ENCODE measurements at places on chromosomes 1 and 21.
A peak's percentile ranks its signal among the peaks of the same experiment; 100 is the strongest.

DNA sequence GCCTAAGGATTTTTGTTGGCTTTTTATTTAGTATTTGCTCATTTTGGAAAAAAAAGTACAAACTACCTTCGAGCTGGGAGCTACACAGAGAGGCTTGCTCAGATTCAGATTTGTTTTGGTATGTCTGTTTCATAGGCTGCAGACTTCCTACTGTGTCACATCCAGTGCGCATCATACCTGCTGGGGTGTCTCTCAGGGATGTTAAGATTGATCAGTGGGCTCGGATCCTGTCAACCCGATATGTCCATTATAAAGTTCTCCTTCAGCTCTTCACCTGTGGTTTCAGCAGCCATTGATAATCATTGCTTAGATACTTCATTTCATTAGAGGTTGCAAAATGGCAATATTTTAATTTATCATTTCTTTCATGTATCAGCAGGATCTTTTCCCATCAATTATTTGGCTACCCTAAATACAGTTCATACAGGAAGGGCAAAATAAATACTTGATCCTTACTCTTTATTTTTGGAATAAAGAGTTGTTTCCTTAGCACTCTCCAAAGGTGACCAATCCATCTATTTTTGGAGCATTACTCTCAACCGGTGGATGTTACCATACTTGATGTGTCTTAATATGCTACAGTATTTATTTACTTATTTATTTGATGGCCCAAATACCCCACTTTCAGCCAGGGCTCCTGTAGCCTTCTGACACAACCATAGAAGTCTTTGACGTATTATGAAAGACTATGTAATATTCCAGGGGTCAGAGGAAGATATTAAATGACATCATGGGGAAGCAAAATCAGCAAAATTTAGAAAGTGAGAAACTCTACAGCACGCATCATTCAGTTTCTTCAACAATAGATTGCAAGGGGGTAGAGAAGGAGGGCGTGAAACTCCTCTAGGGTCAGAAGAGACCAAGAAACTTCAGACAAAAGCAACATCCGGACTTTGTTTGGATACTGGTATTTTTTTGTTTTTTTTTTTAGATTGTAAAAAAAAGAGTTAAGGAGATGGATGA lies 55.3 kb upstream of the HNRNPU start:
- no peak for DNase-seq

- DNase-seq = no peak
Observed at GRCh38 chr1:98384461-98385141, 276.9 kb upstream of the SNX7 start.

- no peak for DNase-seq
Observed at GRCh38 chr1:172513479-172513878, 19.5 kb upstream of the SUCO start.

GRCh38 chr1:116808200-116808847 lies 54.1 kb downstream of the CD2 start:
- no peak for DNase-seq

GRCh38 chr1:201779351-201779880 lies 49.5 kb upstream of the IPO9 start:
- DNase-seq = no peak

- DNase-seq = no peak
Observed at GRCh38 chr1:90605070-90605469, 112.0 kb downstream of the BARHL2 start.

DNA sequence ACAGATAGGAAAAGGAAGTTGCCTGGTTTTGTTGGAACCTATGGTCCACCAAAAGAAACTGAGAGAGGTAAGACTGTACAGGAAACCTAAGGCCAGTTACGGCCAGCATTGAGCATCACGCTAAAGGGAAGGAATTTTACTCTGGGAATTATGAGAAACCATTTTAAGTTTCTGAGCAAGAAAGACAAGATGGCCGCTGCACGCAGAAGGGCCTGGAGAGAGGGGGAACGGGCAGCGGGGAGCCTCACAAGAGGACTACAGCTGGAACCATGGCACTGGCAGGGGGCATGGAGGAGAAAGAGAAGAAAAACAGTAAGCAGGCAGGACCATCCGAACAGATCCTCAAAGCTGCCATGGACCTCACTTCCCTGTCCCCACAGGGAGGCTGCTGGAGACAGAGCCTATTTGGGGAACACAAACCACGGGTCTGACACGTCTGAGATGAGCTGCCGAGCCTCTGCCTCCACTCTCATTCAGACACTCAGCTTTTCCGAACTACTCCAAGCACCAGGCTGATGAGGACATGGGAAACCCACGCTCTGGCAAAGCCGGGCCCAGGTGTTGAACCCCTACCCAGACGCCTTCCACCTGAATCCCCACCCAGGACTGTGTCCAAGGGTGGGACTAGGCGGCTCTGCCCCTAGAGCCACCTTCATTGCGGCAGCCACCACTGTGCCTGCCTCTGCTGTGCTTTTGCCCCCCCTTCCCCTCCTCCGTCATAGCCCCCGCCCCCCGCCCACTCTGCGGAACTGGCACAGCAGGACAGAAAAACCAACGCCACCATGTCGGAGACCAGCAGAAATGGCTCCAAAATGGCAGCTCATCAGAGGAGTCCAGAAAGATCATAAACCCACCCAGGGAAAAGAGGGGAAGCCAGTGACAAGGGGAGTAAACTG lies 69.0 kb downstream of the CD46 start:
- DNase-seq = no peak

DNA sequence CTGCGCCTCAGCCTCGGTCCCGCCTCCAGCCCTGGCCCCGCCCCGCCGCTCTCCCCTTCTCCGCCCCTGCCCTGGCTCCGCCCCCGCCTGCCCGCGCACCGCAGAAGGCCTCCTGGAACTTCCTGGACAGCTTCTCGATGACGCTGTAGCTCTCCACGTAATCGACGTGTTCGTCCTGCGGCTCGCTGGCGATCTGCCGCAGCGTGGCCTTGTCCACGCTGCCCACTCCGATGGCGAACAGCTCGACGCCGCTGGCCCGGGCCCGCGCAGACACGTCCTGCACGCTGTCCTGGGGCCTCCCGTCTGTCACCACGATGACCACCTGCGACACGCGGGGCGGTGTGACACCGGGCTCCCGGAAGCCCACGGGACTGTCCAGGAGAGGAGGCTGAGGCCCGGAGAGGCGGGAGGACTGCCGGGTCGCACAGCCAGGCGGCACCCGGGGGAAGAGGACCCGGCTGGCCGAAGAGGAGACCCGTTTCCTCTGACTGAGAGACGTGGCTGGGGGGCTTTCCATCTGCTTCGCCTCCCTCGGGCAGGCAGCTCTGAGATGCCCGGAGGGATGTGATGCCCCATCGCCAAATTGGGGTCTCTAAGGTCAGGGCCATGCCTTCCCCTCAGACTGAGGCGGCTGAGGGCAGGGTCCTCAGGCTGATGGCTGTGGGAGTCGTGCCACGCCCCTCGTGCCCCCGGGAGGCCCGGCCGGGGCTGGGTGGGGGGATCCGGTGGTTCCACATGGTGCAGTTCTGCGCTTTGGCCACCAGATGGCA lies 4.6 kb downstream of the MATN1 start:
- DNase-seq = peak; percentile 80

- DNase-seq = no peak
Observed at GRCh38 chr1:154191990-154192461, at the start of gene TPM3. TSS of gene TPM3 (minus strand) at chr1:154192100. CDS start at chr1:154192018, 82 bp downstream.

DNA sequence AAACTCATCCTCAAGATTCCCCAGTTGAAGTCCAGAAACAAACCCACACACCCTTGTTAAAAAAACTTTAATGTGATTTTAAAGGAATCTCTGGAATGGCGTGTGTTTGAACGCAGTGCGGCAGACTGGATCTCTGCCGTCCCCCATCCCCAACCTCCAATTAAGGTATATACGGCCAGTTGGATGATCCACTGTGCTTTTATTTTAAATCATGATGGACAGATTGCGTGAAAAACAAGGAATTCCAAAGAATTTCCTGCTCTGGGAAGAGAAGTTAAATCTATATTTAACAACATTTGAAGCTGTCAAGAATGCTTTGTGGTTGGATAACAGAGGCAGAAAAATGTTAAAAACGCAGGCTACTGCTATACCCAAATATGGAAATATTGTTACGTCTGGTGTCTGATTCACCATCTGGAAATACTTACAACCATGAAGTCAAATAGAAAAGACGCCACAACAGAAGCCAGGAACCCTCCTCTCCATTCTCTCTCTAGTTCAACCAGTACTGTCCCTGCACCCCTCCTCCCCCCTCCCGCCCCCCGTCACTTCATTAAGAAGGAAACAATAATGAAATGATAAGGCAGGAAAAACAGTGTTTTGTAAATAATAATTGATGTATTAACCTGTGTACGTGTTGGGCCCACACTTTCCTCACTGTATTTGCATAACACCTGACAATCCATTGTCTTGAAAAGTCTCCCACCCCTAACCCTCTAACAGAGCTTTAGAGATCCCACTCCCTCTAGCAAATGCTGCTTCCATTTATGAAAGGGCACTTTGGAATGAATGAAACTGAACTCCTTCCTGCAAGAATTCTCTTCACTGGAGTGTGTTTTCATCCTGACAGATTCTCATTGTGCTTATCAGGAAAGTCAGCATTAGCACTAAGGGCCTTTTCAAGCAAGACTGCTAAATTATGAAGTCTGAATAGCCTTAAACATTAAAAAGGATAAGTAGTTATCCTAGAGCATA lies 2.0 kb upstream of the CCN1 start:
- no peak for DNase-seq

- DNase-seq = no peak
Observed at GRCh38 chr1:228809621-228810394, 74.5 kb downstream of the RHOU start.

DNA sequence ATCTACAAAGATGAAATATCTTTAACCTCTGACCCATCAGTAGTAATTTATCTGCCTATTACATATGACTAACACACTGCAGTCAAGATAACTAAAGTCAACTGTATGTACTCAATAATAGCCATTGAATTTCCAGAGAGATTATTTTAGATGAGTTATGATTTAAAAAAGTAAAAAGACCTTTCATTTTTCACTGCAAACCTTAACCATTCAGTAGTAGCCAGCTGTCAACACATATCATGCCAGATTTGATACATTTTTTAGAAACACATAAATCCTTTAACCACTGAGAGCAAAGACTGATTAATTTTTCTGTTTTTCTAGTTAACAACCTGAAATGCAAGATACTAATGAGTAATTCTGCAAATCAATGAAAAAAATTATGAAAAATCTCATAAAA lies 31.0 kb downstream of the PALMD start:
- DNase-seq = no peak

- no peak for DNase-seq
Observed at GRCh38 chr1:26574719-26575251, 45.2 kb downstream of the RPS6KA1 start.

- DNase-seq = no peak
Observed at GRCh38 chr1:206136241-206136640, 19.1 kb upstream of the AVPR1B start.

GRCh38 chr1:18322368-18323032 lies 158.2 kb upstream of the KLHDC7A start:
- no peak for DNase-seq

GRCh38 chr1:60257531-60257930 lies 184.0 kb upstream of the C1orf87 start:
- no peak for DNase-seq

- no peak for DNase-seq
Observed at GRCh38 chr1:228018961-228019721, 12.3 kb downstream of the WNT3A start.

DNA sequence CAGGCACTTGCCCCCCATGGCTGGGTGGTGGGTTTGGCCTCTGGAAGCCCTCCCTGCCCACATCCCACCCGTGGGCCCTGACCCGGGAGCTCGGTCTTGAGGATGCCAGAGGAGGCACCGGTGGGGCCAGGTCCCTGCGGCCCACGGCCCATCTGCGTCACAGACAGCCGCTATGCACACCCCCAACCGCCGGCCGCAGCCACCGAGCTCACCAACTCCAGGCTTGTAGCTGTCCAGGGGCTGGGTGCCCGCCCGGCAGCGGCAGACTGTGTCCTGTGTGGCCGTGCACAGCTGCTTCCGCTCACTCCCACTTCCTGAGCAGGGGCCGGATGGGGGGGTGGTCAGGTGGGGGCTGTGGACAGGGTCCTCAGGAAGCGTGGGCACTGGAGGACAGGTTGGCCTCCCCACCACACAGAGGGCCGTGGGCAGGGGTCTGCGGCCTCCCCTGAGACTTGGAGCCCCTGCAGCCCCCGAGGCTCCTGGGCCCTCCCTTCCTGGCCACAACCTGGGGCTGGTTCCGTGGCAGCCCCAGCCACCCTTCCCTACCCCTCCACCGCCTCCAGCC lies 1.1 kb downstream of the TNFRSF4 start:
- no peak for DNase-seq

DNA sequence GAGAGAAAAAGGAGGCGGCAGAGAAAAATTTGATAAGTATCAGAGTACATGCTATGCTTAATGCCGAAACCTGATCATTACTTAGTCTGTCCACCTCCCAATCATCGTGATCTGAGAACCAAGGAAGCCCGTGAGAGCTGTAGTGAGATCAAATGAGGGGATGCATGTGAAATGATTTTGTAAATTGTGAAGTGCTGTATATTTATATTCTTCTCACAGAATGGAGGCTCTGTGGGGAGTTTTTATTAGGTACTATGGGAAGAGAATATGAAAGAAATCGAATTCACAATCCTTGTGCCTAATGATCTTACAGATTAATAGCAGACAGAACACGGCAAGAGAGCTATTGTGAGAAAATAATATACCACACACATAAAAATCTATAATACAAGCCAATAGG lies 115.5 kb downstream of the LYPLAL1 start:
- no peak for DNase-seq

DNA sequence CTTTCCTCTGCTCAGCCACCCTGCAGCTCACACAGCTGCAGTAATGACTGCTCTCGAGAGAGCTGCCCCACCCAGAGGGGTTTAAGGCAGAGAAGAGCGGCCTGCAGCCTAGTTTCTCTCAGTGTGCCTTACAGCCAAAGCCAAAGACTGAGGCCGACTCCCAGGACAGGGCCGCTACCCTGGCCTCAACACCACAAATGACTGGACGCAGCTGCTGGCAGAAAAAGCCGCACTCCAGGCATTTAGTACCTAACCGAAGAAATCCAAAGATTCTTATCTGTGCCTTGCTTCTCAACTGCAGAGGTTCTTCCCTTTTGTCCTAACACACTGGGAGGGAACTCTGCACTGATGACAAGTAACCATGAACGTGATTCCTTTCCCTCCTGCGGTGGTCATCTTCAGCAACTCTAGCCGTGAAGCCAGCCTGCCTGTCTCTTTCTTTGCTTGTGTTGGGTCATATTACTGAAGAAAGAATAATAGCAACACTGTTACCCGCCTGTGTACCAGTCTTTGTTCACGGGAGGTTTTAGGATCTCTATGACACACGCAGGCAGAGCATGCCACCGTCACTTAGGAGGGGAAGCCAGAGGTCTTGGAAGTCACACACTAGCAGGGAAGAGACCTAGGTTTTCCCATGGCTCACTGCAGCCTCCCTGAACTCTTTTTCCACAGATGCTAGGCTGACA lies 202.7 kb downstream of the RHOU start:
- DNase-seq = no peak

All from stimulated activated CD8-positive, alpha-beta memory T cell treated with anti-CD3 and anti-CD28 coated beads, Interleukin-15, amount 100 ng/mL, for 24 hours (primary cell).